Activated CD4-positive, alpha-beta T cell treated with anti-CD3 and anti-CD28 coated beads, Interleukin-2, amount 50 U/mL, for 24 hours (primary cell): ENCODE measurements at places on chromosomes 2 and 18.

DNA sequence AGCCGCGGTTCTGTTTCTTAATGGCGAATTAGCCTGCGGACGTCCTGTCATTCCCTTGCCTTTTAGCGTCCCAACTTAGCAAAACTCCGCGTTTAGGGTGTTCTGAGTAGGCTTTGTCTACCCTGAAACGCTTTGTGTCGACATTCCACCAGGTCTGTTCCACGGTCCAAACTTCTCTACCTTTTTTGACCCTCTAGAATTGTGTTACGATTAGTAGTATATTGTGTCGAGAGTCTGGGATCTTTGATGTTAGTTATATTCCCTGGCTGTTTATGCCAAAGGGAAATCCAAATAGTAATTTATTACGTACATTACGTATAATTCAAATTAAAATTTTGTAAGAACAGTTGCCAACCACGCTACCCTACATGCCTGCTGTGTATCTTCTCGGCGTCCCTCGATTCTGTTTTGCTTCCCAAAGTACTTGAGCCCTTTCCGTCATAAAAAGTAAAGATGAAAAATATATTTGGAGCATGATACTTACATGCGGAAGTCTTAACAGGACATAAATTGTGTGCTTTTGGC, 495 bp upstream of the TTC32 start:
- DNase-seq, result no peak

DNA sequence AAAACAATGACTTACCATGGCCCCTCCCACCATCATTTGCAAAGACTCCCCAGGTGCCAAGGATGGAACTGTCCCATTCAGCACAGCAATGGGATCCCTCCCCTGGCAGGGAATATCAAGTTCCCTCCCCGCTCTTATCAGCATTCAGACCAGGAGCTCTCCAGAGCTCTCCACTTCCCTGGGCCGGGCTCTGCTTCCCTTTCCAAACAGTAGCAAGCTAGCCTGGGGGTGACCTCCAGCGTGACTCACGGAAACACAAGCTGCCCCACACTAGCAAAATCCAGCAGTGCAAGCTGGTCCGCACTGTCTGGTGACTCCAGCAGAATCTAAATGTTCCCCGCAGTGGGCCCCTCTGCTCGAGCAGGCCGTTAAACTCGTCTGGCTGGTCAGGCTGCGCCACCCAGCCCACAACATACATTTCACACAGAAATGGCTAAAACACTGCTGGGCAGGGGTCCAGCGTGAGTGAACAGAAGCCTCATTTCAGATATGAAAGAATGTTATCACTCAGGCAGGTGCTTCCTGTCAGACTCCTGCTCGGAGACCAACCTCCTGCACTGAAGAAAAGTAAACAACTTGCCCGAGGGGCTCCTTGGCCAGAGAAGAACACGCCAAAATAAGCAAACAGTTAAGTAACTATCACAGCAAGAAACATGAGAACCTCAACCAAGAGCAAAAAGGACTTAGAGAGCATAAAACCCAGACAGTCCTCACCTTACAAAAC, 33.9 kb downstream of the STAT1 start:
- DNase-seq, result no peak

- DNase-seq, result no peak
Observed at GRCh38 chr2:40957508-40957907, 505.6 kb upstream of the SLC8A1 start.

DNA sequence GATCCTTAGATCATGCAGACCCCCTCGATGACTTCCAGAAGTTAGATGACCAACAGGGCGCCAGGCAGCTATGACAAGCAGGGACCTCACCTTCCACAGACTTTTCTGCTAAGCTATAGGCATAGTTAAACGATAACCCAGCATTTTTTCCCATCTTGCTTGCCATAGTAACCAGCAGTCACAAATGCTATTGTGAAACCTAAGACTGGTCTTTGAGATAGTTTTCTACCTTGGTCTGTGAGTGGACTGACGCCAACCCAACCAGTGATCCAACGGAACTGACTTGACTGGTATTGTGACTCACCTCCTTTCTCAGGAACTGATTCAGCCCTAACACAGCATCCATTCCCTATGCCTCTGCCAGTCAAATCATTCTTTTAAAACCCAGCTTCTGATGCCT, 361.2 kb downstream of the LRRTM4 start:
- no peak for DNase-seq

GRCh38 chr2:124480958-124481357, 455.9 kb downstream of the CNTNAP5 start:
- DNase-seq, result no peak

- DNase-seq, result no peak
Observed at GRCh38 chr2:8584174-8585066, 97.4 kb upstream of the ID2 start.

DNA sequence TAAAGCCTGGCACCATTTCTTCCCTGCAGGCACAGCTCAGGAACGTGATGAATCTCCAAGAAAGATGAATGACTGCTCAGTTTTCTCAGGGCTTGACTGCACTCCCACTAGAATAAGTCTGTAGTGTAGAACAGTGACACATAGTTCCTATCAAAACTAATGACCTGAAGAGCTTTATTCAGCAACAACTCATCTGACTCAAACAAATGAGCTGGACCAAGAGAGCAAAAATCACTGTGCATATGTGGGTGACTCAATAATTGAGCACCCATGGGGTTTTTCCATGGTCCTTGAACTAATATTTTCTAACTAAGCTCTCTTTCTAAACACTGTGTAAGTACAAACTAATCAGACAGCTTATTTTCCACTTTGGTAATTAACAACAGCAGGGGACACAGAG, 61.1 kb upstream of the XDH start:
- DNase-seq, result no peak

DNA sequence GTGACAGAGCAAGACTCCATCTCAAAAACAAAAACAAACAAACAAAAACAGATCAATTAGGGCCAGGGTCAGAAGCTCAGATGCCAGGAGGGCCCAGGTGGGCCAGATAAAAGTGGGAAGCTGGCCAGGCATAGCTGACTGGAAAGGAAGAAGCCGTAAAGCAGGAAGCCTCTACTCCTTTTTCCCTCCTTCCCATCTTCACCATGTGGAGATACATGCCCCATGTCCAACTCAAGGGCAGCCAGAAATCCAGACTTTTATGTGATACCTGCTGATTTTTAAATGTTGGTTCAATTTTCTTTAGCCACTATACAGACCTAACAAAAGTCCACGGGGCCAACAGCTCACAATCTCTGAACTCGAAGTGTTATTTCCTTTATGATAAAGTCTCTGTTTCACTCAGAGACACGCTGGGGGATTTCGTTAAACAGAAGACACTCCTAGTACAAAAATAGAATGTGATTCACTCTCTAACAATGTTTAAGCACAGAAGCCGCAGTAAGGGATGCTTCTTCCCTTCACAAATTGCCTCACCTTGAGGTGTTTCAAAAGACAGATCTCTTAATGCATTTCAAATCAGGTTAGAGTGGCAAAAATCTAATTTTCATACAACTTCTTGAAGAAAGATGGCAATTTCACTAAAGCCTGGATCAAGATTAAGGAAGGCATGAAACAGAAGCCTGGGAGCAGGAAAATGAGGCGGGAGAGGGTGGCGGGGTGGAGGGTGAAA, 14.0 kb downstream of the TMEM247 start:
- DNase-seq, result no peak

GRCh38 chr2:236112466-236112865, 55.7 kb downstream of the GBX2 start:
- no peak for DNase-seq

- DNase-seq, result no peak
Observed at GRCh38 chr2:207733597-207734240, 22.3 kb downstream of the CCNYL1 start.

DNA sequence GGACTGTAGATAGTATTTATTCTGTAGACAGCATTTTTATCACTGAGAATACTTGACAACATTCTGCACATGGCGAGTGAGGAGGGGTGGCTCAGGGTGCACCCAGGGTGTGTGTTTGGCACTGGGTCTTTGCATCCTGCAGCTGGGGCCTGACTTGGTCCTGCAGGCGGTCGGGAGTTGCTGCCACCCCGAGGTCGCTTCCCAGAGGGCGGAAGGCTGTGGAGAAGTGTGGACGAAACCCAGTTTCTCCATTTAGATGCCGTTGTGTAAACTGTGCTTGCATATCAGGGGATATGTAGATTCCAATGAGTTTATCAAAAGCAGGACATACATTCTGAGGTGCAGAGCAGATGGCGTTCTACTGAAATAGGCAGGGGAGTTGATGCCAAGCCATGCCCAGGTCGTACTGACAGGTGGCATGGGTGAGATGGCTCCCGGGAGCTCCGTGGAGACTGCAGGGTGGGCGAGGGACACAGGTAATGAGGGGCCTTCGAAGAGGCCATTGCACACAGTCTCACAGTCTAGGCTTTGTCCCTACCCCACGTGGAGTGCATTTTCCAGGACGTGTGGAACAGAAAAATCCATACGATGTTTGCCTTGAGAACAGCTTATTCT, 74.5 kb downstream of the RTP5 start:
- DNase-seq, result no peak

DNA sequence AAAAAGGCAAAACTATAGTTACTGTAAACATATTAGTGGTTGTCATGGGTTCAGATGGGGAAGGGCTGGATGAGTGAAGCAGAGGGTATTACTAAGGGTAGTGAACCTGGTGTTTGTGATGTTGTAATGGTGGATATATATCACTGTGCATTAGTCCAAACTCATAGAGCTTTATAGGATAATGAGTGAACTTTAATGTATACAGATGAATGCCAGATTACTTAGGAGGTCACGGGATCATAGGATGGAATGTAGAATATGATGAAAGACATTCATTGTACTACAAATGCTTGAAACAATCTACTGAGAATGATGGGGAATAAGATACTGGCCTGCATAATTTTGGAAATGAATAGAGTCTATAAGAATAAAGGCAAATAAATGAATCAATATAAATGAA, 226.7 kb upstream of the ZNF804A start:
- no peak for DNase-seq

- DNase-seq, result no peak
Observed at GRCh38 chr18:61132031-61132430, 201.2 kb upstream of the CDH20 start.

GRCh38 chr2:227010433-227010832, 153.6 kb downstream of the COL4A4 start:
- no peak for DNase-seq

DNA sequence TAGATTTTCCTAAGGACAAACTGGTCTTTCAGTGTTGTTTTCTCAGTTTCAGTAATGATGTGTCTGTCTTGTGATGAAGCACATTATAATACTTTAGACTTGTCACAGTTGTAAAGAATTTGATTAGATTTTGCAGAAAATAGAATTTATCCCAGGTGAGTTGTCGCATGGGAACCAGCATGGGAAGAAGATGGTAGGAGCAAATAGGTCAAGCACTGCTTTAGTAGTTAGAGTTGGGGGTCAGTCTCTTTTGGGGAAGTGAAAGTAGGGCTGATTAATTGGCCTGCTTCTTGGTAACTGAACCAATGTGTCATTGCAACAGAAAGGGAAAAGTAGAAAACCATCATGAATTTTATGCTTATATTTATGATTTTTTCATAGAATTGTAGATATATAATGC, 153.2 kb upstream of the MYO3B start:
- no peak for DNase-seq

- DNase-seq, result no peak
Observed at GRCh38 chr2:127582863-127583861, 47.7 kb downstream of the MYO7B start.

DNA sequence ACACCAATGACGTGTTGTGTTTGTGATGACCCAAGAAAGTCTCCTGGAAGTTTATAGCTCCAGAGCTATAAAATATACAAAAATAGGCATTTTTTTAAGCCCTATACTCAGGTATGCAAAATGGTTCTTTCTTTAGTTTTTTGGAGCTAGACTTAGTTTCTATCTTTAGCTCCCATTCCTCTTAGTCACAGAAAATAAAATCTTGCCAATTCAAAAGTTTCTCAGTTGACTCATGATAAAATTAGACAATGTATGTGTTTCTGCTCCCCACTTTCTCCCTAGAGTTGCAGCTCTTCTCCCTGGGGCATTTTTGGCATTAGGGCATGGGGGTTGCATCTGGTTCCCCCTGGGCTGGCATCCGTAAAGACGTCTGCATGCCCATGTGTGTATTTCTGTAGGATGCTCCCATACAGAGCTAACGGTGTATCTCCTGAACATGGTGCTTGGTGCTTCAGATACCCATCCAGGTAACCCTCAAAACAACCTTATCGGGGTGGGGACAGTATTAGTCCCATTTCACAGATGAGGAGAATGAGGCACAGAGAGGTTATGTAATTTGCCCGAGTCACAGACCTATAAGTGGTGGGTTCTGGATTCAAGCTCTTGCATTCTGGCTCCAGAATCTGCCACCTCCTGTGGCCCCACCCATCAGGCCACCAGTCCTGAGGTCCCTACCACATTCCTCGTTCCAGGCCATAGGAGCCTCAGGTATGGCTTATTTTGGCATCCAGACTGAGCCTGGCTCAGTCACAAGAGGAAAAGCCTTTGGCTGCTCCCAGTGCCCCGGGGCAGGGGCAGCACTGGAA, 43.1 kb upstream of the ASAP2 start:
- DNase-seq, result no peak

GRCh38 chr2:181462033-181462432, 4.8 kb downstream of the ITGA4 start:
- DNase-seq, result no peak

GRCh38 chr2:238692562-238692961, 155.3 kb upstream of the TWIST2 start:
- DNase-seq, result no peak

DNA sequence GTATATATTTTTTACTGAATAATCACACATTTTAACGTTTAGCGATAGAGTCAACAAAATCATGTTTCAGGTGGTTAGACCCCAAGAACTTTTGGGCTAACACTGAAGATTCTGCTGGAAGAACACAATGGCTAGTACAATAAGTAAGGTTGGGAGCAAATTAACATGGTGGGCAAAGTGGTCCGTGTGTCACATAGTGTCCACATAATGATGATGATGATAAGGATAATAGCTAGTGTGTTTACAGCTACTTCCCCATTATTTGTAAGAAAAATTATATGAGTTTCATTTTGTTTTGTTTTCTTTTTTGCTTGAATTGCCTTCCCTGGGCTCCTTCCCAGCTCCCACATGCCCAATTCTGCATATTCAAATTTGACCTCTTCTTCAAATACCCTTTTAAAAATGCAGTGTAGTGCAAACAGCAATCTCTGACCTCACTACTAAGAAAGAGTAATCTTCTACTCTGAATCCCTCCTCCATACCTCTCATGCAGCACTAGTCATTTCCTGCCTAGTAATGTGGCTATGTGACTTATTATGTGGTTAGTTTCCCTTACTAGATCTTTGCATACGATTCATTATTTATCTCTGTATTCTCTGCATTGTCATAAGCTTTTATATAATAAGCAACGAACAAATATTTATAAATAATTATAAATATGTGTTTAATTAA, 16.9 kb upstream of the VPS54 start:
- DNase-seq, result peak; percentile 35

DNA sequence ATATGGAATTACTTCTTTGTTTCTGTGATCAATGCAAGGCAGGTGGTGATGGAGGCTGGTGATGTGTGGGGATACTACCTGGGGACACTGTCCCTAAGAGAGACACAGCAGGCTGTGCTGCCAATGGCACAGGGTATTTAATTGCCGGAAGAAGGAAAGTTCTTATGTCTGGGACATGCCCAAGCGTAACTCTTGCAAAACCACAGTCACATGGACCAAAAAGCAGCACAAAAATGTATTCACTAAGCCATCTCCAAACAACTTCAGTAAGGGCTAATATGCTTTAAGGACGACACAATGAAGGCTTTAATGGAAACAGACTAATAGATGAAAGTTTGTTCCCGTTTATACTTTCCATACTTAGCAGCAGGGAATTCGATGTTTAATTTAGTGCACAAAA, 49.7 kb upstream of the AP1S3 start:
- DNase-seq, result no peak

- no peak for DNase-seq
Observed at GRCh38 chr18:57447154-57447621, 12.0 kb downstream of the ONECUT2 start.

- no peak for DNase-seq
Observed at GRCh38 chr2:227848146-227848545, 23.3 kb upstream of the DAW1 start.
